SK-N-DZ (cell line): ENCODE measurements at places on chromosomes 1 and 21.
A peak's percentile ranks its signal among the peaks of the same experiment; 100 is the strongest.

DNA sequence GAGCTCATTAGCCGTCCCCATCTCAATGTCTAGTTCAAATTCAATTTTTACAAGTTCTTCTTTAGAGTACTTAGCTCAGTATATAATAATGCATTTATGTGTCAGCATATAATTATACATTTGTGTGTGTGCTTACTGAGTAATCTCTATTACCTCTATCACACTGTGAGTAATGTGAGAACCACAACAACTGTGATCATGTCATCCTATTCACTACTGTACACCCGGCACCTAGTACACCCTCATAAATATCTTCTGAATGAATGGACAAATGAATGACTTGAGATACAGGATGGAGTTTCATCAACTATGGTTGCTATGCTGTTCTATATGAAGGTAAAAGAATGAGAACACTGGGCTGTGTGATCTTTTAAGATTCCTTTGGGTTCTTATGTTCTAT lies 124.0 kb downstream of the GPATCH2 start:
- DNase-seq = no peak

GRCh38 chr1:109466452-109467300 lies at the start of gene SYPL2:
Gene SYPL2 (plus strand): TSS chr1:109466546. CDS start chr1:109466844, 298 bp downstream.
- no peak for DNase-seq

GRCh38 chr1:36365381-36365780 lies 20.3 kb downstream of the STK40 start:
- no peak for DNase-seq

- DNase-seq = no peak
These were observed 144.7 kb upstream of the ADGRL4 start for GRCh38 chr1:79151006-79151796.

- no peak for DNase-seq
These were observed 7.9 kb upstream of the MRPS15 start for GRCh38 chr1:36471830-36472641.

GRCh38 chr1:201751872-201752271 lies 77.1 kb upstream of the IPO9 start:
- DNase-seq = no peak

GRCh38 chr1:180586671-180587155 lies 27.9 kb downstream of the OVAAL start:
- no peak for DNase-seq

DNA sequence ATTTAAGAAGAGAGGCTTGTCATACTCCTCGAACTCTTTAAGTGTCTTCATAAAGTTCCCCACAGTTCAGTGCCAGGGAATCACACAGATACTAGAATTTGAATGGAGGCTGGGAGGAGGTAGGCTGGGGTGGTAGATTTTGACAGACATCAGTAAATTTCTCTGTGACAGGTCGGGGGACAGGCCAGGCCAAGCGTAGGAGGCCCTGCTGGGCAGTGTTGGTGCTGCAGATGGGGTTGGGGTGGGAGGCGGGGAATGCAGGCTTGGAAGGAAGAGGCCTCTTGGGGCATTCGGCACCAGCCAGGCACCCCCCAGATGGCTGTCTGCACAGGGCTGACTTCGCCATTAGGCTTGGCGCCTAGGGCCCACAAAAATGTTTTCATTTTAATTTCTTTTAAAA lies 84.0 kb downstream of the MAN1C1 start:
- no peak for DNase-seq

DNA sequence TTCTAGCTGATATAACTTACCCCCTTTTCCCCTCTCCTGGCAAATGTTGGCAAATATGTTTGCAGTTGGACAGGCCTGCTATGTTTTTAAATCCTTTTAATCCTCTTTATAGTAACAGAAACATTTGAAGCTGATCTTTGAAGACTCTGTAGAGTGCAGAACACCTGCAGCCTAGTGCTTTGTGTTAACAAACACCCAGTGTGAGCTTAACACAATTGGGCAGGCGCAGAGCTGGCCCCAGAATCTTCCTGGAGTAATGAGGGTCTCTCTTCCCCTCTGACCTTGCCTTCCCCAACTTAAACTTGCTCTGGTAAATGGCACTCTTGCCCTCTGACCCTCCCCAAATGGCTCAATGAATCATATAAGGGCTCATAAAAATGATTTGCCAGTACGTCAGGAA lies 247.9 kb upstream of the LYPLAL1 start:
- no peak for DNase-seq

DNA sequence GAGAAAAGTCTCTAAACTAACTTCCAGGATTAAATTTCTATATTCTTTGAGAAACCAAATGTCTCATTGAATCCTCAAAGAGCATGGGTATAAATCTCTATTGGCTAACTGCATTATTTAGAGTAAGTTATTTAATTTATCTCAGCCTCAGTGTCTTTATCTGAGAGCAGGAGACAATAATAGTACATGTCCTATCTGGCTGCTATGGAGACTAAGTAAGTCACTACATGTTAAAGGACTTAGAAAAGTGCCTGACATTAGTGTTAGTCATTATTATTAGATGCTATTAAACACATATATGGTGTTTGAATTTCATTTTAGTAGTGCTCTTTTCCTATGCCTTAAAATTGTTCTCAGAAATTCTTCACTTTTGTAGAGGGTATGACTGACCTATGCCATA lies 505.2 kb downstream of the NEGR1 start:
- no peak for DNase-seq

DNA sequence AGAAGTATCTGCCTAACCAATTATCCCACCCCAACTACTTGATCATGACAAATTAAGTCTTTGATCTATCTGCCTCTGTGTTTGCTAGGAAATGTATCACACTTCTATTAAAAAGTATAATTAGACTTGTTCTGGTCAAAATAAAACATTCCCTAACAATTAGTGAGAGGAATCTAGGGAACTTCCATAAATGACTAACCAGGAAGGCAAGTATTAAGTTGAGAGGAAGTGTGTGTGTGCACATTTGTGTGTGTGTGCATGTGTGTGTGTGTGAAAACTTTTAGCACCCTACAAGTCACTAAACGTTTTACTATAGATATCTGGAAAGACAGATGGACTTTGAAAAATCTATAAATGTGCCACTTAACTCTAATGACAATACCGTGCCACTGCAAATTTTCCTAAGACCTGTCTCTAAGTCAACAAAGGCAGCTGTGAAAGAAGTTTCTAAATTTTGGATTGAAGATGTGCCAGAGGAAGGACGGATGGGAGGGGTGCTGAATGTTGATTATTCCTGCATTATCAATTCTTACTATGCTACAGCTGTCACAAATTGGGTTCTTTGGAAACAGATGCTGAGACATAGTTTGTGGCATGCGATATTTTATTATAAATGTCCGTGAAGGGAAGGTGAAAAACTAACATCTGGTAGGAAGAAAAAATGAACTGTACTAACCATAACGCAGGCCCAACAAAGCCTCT lies 567.1 kb downstream of the PTPRC start:
- DNase-seq = no peak

DNA sequence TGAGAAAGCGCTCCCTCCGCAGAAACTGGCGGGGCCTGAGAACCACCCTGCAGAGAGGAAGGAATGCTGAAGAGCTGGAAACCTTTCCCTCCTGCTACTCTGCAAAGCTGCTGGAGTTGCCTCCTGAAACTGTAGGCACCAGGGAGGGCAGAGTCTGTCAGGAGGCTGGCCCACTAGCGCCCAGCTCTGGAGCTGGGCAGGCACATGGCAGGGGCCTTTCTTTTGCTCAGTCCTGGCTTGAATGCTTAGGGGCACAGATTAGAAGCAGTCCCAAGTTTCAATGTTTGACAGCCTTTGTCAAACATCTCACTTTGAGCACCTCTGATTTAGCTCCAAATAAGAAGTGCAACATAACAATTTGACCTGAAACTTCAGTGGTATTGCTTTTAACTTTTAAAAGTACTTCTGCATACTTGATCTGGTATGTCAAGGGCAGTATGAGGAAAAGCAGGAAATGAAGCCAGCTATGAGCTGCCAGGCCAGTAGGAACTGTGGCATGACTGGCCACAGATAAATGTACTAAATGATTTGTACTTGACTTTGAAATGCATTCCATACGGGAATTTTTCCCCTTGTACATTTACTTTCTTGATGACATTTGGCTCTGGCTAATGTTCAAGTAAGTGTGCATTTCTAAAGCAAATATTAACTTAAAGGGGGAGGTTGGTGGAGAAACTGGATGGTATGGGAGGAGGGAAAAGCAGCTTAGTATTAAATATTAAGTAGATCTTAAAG lies 7.2 kb downstream of the C1orf116 start:
- no peak for DNase-seq

GRCh38 chr1:111643097-111643496 lies 23.5 kb downstream of the RAP1A start:
- no peak for DNase-seq

DNA sequence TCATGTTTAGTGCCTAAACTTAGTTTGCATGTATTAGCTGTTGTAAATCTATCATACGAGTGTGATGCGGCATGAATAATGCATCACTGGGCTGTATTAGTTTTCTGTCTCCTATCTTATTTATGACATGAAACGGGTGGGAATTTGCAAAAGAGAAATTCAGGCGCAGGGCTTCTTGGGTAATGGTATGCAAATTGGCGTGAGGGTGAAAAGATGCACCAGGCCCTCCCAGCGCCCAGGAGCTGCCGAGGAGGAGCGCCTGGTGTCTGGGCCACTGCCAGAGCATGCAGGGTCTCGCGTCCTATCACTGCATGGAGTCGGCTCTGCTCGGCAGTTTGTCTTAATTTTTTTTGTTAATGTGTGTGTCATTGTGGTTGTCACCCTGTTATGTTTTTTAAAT lies 82.9 kb upstream of the ACTL8 start:
- peak; percentile 76 for DNase-seq

DNA sequence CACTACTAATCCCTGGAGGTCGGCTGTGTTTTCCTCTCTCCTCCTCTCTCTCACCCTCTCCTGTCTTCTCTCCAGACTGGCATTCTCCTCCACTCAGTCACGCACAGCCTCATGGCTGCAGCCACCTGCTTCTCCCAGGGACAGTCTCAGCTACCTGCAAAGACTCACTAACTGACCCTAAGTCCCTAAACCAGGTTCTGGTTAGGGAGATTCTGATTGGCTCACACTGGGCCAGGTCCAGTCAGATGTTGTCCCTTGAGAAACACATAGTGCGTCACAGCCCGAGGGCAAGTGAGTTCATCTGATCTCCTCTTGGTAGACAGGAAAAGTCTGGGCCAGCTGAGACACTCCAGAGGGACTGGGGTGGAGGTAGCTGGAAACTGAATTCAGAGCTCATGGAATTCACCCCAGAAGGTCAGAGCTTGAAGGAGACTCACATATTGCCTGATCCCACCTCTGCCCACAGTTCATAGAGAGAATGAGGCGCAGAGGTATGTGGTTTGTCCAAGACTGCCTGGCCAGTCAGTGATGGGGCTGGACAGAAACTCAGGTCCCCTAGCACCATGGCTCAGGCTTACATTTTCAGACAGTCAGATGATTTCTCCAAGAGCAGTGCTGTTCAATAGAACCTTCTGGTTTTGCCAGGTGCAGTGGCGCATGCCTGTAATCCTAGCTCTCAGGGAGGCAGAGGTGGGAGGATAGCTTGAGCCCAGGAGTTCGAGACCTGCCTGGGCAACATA lies 40.4 kb upstream of the RPL11 start:
- no peak for DNase-seq
